ENCODE measurements at places on chromosomes 7 and 10.
A peak's percentile ranks its signal among the peaks of the same experiment; 100 is the strongest.

DNA sequence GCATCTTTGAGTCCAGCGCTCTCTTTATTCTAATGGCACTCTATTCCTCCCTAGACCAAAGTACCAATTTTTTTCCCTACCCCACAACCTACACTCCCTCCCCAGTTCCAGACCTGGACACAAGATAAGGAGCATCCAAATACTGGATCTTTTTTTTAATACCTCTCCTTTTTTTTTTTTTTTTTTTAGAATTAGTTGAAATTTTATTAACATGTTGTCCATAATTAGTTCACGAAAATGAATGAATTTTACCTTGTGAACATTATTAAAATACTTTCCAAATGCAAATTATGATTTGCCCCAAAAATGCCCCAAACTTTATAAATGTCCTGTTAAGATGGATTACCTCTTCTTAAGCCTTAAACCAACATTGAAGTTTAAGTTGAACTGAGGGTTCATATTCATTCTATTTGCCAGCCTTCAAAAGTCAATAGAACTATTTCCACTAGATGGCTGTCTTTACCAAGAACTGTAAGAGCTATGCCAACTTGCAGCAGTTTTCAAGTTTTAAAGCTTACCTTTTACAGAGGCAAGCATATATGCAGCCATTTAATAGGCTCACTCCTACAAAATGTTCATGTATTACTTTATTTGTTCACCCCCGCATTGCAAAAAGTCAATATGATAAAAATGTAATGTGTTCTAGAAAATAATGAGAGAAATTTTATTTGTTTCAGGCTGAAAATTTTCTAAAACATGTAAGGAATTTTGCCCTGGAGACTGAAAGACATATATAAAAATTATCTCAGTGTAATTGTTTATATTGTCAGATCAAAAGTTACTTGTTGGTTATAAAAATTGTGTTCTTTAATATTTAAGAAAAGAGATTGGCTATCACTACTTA lies 39.7 kb upstream of the TNKS2 start:
- no peak for DNase-seq

- DNase-seq: no peak
These were observed 101.6 kb downstream of the NPSR1 start for GRCh38 chr7:34759477-34760125.

- no peak for DNase-seq
These were observed 91.6 kb downstream of the GLCCI1 start for GRCh38 chr7:8060241-8060640.

DNA sequence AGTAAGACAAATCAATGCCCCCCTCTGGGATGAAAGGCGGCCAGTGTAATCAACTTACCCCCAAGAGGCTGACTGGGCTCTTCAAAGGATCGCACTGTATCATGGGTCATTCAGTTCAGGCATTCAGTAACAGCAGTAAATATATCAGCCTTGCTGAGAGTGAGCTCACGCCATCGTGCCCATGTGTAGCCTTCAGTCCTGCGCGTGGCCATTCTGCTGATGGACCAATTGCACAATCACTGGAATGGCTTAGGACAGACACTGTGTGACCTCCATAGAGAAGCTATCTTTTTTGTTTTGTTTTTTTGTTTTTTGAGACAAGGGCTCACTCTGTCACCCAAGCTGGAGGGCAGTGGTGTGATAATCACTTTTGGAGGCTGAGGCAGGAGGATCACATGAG lies 9.1 kb upstream of the PRKRIP1 start:
- DNase-seq: no peak

DNA sequence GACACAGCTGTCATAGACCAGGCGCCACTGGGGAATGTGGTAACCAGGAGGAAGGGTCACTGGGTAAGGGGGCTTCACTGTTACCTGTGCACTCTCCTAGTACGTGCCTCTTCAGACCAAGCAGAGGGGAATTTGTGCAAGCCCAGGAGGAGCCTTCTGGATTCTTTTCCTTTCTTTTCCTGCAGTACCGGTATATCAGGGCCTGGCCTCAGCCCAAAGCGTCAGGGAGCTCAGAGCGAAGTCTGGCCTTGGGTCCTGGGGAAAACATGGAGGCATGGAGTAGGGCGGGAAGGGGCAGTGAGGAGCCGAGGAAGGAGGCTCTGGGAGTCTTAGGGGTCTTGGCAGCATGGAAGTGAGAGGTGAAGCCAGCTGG lies 133.6 kb upstream of the GDF10 start:
- DNase-seq: no peak

DNA sequence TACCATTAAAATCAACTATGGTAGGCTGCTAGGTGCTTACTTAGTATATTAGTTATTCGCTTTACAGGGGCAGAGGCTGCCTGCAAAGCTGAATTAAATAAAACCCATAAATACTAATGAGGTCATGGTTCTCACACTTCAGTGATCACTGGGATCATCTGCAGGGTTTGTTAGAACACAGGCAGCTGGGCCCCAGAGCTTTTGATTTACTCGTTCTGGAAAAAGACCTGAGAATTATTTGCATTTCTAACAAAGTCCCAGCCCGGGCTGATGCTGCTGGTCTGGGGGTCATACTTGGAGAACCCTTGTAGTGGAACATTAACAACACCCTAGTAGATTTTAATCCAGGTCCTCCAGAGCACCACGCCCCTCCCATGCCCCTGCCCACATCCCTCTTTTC lies 8.5 kb downstream of the UCN3 start:
- DNase-seq: no peak

- peak; percentile 48 for DNase-seq
These were observed 105.5 kb downstream of the MYOF start for GRCh38 chr10:93376372-93377293.

DNA sequence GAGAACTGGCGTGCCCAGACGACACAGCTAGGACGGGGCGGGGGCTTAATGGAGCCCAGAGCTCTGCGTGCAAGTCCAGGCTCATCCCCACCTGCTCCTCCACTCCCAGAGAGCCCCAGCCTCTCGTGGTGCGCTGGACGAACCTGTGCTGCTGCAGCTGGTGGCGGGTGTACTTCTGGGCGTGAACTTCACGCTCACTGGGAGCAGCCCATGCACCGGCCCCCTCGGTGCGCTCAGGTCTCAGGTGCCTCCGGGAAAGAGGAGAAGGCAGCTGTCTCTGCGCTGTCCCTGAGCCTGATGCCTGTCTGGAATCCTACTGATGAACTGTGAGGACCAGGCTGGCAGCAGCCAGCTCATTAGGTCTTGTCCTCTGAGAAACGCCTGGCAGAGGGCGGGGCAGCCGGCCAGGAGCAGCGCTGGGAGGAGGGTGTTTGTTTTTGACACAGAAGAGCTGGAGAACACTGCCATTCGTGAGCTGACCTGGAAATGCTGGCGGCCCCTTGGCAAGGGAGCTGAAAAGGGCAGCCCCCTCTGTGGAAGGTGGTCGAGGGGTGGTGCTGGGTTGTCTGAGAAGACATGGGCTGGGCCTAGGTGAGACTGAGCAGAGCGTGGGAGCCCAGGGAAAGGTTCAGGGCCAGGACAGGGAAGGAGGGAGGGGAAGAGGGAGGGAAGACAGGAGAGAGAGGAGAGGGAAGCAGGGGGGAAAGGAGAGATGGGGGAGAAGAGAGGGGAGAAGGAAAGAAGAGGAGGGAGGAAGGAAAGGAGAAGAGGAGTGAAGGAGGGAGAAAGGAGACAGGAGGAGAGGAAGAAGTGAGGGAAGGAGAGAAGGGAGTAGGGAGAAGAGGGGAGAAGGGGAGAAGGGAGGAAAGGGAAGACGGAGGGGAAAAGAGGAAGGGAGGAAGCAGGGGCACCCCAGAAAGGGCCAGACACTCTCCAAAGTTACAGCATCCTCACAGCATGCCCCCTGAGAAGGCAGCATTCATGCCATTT lies 53.5 kb upstream of the TNS3 start:
- no peak for DNase-seq

- DNase-seq: no peak
These were observed 5.9 kb downstream of the RET start for GRCh38 chr10:43082746-43083145.

DNA sequence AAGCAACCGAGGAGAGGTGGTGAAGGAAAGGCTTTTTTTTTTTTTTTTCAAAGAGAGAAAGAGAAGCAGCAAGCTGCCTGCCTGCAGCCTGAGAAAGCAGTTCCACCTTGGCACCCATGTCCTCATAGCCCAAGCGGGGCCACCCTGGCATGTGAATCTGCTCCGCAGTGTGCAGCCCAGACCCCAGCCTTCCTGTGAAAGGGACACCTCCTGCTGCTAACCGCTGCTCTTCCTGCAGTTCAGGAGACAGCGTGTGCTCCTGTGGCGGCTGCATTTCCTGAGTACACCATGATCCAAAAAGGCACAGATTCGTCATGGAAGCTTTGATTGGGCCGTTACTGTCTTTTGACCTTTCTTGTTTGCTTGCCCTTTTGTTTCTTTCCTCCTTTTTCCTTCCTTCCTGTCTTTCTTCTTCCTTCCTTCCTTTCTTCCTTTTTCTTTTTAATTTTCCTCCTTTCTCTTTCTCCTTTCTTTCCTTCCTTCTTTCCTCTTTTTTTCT lies 38.1 kb downstream of the IKZF1 start:
- no peak for DNase-seq

- no peak for DNase-seq
These were observed 1239.3 kb downstream of the SORCS1 start for GRCh38 chr10:105925045-105925785.

- no peak for DNase-seq
These were observed 554.0 kb downstream of the MDFIC start for GRCh38 chr7:115475761-115476385.

DNA sequence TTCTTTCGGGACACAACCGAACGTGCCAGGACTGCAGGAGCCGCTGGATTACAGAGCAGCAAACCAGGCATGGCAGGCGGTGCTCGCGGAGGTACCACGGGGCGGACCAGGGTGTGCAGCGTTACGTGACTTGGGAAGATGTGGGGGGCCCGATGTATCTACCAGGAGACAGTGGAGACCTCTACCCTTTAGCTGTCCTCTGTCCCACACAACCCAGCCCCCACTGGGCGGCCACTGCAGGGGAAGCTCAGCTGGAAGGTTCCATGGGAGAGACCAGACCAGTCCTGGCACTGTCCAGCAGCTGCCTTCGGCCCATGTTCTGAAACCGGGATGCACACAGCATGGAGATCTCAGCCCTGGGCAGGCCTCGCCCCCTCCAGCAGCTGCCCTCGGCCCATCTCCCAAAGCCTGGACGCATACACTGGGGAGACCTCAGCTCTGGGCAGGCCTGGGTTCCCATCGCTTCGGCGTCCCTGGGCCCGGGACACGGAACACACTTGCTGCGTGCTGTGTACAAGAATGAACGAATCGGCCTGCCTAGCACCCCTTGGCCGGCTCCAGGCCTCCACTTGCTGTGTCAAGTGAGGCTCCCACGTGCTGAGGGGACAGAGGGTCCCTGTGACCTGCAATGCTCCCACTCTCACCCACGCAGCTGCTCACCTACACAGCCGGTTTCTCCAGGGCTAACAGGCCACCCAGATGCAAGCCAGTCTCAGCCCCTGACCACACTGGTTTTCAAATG lies 177.4 kb downstream of the ELFN1 start:
- no peak for DNase-seq

DNA sequence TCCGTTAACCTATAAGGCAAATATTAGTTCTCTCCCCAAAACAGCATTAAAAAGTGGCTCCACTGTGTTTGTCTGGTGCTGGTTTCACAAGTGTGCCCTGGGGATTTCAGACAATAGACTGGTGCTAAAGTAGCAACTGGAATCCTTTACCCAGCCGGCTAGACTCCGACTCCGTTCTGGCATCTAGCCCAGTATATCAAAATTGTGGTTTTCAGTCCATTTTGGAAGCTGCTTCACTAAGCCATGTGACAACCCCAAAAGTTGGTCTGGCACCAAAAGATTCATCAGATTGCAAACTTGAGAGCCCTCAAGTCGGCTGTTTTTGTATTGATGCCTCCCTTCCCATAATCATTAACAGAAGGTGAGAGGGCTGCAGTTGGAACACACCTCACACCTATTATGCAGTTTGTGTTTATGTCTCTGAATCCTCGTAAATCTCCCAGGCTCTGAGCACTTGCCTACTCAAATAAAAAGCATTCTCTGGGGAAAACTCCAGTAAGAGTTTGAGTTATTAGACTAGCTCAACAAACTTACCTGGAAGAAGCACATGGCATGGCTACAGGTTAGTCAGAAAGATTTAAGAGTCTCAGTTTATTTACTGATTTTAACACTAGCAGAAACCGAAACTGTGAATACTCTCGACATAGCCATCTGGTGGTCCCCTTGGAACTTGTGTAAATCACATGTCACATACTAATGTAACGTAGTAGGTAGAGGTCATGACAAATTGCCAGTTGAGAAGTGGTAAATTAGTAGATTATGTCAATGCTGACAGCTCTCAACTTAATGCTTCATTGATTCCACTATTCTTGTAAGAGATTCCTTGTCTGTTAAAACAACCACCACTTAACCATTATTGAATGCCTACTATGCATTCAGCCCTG lies 14.8 kb upstream of the WNT16 start:
- DNase-seq: no peak

DNA sequence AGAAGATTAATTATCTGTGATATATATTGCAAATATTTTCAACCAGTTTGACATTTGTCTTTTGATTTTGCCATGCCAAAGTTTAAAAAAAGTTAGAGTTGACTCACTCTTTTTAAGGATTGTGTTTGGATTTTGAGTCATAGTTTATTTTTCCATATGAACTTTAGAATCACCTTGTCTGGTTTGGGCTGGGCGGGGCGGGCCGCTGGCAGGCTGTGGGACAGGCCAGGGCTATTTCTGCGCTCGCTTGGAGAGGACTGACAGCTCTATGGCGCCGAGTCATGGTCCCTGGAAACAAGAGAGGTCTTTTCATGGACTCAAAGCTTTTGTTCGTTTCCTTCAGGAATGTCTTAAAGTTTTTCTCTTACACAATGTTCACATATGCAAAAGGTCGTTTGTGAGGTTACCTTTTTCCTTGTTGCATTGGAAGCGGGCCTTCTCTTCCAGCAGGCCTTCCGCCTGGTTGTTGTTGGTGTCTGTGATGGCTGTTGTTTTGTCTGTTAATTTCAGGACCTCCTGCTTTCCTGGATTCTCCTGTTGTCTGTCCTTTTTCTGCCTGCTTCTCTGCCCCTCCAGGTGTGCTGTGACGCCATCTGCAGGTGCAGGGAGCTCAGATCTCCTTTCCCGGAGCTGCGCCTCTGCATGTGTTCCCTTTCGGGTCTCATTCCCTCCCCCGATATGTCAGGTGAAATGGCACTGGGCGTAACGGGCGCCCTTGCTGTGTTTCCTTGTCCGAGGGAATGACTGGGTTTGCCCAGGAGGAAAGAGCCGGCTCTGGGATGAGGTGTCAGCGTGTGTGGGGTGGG lies 53.8 kb downstream of the INPP5A start:
- DNase-seq: no peak

DNA sequence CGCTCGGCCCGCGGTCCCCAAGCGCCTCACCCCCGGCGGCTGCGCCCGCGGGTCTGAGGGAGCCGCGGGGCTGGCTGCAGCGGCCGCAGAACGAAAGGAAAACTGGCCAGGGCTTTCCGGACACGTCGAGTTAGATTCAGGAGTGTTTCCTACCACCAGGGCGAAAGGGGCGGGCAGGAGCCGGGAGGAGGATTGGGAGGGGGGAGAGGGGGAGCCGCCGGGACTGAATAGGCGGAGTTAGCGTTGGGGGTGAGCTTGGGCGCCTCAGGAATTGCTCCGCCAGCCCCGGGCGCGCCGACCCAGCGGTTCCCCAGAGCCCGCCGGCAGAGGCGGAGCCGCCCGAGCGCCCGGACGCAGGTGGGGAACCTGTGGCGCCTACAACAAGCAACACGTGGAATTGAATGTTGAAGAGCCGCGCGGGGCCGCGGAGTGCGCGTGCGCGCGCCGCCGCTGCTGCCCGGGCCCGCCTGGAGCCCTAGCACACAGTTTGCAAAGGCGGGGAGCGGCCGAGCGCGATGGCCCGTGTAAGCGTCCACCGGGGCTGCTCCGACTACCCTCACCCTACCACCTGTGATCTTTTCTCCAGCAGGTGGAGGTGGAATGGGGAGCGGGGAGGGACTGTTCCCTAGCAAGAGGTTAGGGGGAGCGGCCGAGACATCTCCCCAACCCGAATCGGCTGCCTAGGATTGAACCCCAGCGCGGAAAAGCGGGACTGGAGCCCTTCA lies at the start of gene CADPS2:
Gene CADPS2 (minus strand): TSS at position 104 of the 725 bp plus-strand sequence. CDS start 123 bp downstream, outside the sequence.
- DNase-seq: no peak

Data from stimulated activated CD4-positive, alpha-beta T cell treated with anti-CD3 and anti-CD28 coated beads, Interleukin-2, amount 100 ng/mL, for 24 hours (primary cell).